T-helper 22 cell (primary cell): ENCODE measurements at places on chromosomes 11 and 22.

DNA sequence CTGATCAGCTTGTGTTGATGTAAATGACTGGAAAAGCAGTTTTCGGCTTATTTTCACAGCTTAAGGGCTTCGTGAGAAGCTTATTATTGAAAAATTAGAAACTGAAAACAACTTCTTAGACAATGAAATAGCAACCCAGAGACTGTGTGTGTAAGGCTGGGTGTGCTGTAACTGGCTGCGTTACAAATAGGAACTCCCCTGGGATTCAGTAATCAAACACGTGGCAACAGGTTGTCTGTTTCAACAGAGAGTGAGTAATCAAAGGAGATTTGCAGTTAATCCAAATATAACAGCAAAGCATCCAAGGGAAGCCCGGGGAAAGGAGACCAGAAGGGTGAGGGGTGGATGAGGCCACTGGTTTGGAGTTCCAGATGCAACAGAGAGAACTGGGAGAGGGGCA, 19.2 kb downstream of the NTM start:
- no peak for DNase-seq

DNA sequence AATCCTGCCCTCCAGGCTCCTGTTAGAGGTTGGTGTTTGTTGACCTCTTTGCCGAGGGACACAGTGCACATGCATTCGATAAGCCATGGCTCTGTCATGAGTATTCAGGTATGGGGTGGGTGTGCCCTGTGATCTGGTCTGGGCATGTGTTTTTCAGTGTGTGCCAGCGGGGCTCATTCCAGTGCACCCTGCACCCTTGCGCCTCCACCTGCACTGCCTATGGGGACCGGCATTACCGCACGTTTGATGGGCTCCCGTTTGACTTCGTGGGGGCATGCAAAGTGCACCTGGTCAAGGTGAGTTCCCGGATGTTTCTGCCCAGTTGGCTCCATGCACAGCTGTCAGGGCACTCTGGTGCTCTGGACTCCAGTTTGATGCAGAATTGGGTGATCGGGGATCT, 44.2 kb downstream of the OTOG start:
- no peak for DNase-seq

GRCh38 chr22:37362621-37363020, 64.7 kb downstream of the ELFN2 start:
- no peak for DNase-seq

DNA sequence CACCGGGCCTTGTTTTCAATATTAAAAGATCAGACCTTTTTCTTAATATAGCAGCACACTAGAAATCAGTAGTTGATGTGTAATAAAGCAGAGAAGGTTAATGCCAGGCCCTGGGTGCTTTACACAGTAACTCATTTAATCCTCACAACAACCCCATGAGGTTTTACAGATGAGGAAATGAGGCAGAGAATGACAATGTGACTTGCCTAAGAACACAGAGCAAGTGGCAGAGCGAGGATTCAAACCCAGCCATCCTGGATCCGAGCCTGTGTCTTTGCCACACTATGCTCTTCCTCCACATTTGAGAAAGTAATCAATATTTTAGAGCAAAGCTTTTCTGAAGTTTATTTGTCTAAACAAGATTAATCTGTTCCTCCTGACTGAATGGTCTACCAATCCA, 7.2 kb downstream of the JAML start:
- no peak for DNase-seq

DNA sequence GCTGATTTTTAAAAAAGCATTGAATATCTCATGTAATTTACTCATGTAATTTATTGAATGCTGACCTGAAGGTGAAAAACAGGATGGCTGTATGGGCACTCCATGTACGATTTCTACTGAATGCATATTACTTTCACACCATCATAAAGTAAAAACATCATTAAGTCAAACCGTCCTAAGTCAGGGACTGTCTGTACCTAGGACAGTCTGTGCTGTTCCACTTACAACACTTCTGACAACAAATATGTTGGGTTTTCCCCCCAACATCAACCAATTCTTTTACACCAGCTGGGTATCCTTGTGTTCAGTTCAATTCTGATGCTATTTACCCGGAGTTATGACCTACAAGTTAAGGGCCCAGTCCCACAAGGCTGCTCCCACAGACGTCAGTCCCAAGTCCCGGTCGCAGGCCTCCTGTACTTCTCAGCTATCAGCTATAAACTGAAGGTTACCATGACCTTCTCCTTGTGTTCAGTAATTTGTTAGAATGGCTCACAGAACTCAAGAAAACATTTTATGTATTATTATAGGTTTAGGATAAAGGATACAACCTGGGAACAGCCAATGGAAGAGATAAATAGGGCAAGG, 17.0 kb downstream of the UVRAG start:
- DNase-seq, result no peak

GRCh38 chr11:19382131-19382611, 141.4 kb upstream of the E2F8 start:
- DNase-seq, result no peak

- no peak for DNase-seq
These were observed 17.1 kb downstream of the MARK2 start for GRCh38 chr11:63855975-63856374.

DNA sequence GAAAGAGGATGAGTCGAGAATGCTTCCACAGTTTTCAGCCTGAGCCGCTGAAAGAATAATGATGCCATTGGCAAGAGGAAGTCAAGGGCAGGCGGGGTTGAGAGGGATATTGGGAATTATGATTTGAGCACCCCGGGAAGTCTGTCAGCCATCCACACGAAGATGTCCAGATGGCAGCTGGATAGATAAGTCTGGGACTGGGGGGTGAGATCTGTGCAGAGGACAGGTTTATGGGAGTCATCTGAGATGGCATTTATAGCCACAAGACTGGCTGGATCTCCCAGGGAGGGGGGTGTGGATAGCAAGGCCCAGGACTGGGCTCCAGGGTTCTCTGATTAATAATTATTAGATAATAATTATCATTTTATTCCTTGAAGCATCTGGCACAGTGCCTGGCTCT, 5.1 kb upstream of the STIP1 start:
- no peak for DNase-seq

- no peak for DNase-seq
These were observed 243.9 kb upstream of the SYN3 start for GRCh38 chr22:33302049-33302545.

DNA sequence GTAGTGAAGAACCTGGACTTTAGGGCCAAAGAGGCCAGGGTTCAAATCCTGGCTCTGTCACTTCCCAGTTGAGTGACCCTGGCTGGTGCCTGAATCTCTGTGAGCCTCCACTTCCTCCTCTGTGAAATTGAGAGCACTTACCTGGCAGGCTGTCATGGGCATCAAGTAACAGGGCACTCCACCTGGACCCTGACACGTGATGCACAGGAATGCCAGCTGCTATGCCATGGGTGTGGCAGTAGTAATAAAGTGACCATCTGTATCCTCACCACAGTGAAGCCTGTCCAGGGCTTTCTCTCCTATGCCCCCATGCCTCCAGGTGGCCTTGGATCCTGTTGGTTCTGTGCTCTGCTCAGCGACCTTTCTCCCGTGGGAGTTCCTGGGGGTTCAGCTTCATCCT, 29.8 kb upstream of the PPP6R3 start:
- no peak for DNase-seq

GRCh38 chr22:27115816-27116256, 458.4 kb downstream of the MIAT start:
- no peak for DNase-seq

GRCh38 chr11:131483453-131483852, 113.0 kb downstream of the NTM start:
- no peak for DNase-seq

DNA sequence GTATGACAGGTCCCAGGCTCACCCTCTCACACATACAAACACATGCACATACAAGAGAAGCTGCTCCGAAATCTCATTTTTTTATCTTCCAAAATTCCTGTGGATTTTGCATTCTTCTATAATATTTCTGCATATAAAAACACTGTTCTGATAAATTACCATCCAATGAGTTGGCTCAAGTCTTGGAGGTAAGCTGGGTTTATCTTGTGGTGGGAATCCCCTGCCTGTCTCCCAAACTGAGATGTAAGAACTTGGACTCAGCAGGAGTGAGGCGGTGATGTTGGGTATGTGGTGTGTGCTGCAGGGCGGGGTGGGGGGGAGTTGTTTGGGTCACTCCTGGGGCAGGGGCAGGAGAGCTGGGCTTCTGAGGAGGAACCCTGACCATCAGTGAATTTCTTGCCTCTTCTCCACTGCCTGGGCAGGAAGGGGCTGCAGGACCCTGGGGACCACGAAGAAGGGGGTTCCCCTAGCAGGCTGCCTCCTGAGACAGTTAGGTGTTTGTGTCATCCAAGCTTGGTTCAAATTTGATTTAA, 6.8 kb upstream of the P2RY6 start:
- DNase-seq, result no peak

DNA sequence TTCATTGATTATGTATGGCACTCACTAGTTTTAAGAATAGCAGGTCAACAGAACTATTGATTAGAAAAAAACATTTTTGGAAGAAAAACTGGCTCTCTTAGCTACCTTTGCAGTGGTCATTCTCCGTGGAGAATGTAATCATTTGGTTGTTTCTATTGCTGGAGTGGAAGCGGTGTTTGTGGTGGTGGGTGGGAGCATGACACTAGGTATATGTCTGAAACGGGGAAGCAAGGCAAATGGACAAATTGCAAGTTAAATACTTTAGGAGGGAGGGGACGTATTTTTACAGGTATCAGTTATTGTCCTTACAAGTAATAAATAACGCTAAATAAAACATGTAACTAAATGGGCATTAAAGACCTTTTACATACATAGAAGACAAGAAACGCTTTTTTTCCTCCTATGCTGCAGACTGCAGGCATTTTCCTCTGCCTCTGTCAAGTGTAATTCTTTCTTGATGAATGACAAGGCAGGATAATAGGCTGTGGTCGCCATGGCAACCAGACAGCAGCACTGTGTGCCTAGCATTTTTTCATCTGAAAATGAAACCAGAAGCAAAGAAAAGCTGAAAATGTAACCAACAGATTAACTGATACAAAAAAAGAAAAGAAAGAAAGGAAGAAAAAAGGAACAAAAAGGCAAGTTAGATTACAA, 46.2 kb downstream of the BLID start:
- no peak for DNase-seq

DNA sequence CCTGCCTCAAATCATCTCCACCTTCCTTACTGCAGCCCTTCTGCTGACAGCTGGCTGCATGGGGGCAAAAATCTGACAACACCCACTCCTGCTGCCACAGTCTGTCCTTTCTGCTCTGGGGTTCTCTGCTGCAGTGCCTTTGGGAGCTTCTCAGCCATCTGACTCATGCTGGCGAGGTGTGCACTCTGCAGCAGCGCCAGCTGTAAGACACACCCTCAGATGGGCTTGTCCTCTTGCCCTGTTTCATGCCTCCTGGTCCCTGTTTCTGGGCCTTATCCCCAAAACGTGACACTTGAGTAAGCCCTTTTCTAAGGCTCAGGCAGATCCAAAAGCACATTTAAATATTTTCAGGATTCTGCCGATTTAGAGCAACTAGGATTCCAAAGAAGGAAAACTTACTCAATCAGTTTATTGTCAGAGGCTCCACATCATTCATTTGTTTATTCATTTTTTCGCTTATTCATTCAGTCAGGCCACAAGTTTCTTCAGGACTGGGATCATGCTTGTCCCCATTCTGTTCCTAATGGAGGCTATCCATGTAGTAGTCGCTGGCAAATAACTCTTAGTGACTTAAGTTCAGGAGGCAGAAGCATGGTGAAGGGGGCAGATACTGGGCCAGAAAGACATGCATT, 60.2 kb downstream of the SMIM38 start:
- DNase-seq, result no peak

DNA sequence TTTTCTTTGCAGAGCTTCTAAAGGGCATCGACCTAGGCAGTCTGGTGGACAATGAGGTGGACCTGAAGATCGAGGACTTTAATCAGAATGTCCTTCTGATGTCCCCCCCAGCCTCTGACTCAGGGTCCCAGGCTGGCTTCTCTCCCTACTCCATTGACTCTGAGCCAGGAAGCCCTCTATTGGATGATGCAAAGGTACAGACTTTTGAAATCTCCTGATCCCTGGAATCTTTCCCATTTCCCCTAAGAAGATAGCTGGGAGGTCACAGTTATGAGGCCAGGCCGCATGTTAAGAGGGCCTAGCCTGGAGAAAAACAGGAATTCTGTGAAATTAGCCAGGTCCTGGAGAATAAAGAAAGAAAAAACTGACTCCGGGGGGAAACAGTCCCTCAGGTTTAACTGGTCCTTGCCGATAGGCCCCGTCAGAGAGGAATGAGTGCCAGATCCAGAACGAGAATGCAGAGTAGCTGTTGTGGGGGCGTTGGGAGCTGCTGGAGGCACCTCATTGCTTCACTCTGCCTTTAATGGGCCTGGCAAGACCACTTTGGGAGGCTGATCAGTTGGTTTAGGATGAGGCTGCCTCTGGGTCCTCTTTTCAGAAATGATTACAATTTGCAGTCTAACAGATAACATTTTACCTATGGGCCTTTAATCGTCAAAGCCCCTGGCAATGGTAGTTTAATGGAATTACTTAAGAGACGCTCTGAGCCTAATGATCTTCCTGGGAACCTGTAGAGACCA, 39.2 kb downstream of the SHISA8 start:
- no peak for DNase-seq

DNA sequence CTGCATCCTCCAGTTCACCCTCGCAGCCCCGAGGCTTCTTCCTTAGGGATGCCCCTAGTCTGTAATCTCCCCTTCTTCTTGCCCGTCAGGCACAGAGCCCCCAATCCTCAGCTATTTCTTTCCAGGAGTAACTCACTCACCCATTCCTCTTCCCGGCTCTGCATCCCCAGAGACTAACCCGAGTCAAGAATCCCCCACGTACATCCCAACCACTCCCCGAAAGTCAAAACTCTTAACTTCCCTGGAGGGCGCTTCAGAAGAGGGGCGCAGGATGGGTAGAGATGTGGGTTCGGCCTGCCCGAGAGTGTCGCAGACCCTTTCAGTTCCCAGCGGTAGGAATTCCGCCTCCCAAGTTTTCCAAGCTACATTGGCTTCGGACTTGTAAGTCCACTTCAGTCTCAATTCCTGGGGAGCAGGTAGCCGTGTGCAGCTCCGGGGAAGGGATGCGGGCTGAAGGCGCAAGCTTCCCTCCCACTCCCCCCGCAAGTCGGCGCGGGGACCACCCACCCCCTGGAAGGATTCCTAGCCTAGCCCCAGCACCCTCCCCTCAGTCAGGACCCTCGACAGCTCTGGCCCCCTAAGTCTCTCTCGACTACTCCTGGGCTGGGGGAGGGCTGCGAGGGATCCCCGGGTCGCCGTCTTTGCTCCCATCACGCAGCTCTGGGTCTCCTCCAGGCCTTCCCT, 871 bp downstream of the BDNF start:
- no peak for DNase-seq

DNA sequence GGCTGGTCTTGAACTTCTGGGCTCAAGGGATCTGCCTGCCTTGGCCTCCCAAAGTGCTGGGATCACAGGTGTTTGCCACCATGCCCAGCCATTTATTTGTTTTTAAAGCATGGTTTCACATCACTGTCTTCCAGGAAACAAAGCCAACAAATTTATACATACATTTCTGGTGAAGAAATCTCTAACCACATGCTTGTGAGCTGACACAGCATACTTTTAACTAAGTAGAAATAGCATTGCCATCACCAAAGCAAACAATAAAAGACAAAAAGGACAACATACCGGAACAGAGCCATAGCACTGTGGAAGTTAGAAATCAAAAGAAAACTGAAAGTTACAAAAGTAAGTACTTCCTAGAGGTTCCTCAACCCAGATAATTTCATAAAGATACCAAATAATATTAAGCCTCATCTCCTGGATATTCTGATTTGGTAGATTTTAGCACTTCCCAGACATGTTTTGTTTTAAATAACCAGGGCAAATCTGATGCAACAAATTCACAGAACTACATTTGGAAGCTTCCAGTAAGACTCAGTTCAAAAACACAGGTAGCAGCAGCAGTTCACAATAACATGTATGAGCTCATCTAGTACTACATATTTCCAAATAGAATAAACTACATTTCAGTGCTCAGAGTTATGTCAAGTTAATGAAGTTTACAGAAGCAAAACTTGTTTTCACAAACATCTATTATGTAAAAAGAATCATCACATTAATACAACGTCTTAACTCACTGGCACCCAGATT, 70.6 kb downstream of the RRAS2 start:
- DNase-seq, result no peak
